Kasumi-1 (cell line): ENCODE measurements at places on chromosomes 7 and 10.

- DNase-seq = no peak
Observed at GRCh38 chr10:71131096-71131495, 81.3 kb upstream of the UNC5B start.

GRCh38 chr10:80599424-80599847 is 61.7 kb downstream of the SH2D4B start:
- DNase-seq = peak; percentile 78

DNA sequence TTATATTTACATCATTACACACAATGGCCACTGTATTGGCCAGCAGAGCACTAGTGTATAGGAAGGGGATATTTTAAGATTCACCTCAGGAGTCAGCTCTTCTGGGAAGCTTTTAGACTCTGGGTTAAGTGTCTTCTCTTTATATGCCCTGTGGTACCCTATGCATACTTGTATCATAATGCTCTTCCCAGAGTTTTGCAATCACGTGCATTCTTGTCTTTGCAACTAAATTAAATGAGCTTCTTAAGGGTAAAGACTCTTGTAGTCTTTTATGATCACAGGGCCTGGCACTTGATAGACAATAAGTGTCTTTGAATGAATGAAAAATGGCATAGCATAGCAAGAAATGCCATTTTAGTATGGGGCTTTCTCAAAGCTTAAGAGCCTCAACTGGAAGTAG is 35.4 kb upstream of the ARMS2 start:
- DNase-seq = no peak

DNA sequence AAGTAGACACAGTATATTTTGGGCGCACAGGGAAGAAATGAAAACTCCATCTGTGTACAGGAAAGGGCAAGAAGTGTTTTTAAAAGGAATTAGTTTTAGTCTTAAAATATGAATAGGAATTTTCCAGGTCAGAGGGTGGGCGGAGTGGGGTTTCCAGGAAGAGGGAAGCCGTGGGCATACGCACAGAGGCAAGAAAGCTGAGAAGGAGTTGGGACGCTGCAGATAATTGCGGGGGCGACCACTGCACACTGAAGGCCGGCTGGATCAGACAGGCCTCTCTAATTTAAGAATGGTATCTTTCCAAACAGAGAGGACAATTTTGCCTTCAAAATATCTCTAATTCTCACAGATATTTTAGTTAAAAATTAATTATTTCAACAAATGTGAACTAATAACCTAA is 189.1 kb upstream of the INHBA start:
- no peak for DNase-seq

DNA sequence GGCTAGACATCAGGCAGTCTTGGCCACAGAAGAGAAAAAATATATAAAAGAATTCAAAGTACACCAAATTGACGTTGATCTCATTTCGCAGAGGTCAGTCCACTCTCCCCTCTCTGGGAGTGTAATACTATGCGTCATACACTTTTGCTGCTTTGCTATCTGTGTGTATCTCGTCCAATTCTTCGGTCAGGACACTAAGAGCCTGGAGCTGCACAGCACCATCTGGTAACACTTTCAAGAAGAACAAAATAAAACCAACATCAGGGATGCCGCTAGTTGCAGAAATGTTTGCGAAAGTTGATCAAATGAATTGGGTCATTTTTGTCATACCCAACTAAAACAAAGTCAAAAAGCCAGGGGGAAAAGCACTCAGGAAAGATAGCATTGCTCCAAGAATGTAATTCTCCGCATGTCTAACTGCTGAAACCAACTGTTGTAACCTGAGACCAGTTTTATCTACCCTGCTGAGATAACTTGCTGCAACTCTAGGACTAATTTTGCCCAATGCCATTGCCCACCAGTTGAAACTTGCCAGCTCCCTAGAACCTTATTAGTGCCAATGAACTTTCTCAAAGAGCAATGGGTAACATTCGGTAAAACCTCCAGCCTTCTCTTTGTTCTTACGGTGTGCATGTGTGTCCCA is 23.0 kb downstream of the TMEM176A start:
- no peak for DNase-seq
